Astrocyte of the cerebellum (primary cell): ENCODE measurements at places on chromosomes 1 and 21.

GRCh38 chr1:245742896-245743295 lies 588.1 kb downstream of the KIF26B start:
- peak; percentile 82 for DNase-seq

GRCh38 chr1:111275079-111275478 lies 15.6 kb upstream of the CHIA start:
- DNase-seq, result peak; percentile 66

DNA sequence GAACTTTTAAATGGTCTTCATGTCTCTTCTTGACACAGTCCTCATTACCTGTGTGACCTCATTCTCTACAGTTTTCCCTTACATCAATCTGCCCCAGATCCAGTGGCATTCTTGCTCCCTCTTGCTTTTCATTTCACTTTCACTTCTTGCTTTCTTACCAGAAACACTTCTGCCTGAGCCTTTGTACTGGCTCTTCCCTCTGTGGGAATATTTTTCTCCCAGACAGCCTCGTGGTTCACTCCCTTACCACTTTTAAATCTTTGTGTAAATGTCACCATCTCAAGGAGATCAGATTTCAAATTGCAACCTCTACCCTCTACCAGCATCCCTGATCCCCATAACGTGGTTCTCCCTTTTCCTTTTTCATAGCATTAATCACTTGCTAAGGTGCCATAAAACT lies 73.2 kb downstream of the DISC1 start:
- DNase-seq, result no peak

DNA sequence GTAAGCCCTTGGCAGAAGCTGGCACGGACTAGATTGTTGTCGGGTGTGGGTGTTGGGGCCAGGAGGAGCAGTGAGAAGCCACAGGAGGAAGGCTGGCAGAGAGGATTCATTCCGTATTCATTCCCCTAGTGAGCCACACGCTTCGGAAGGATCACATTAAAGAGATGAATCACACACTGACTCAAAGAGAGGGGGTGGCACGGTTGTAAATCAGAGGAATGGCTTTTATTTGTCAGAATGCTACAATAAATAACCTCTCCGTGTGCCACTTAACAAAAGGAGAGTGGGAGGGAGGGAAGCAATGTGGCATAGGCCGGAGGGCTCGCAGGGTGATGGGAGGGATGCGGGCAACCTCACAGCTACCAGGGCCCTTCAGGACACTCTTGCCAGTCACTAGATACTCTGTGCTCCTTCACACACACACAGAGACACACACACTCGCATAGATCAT lies 135.5 kb downstream of the HIVEP3 start:
- DNase-seq, result peak; percentile 32

GRCh38 chr21:36849461-36850105 lies 116.9 kb downstream of the HLCS start:
- no peak for DNase-seq

DNA sequence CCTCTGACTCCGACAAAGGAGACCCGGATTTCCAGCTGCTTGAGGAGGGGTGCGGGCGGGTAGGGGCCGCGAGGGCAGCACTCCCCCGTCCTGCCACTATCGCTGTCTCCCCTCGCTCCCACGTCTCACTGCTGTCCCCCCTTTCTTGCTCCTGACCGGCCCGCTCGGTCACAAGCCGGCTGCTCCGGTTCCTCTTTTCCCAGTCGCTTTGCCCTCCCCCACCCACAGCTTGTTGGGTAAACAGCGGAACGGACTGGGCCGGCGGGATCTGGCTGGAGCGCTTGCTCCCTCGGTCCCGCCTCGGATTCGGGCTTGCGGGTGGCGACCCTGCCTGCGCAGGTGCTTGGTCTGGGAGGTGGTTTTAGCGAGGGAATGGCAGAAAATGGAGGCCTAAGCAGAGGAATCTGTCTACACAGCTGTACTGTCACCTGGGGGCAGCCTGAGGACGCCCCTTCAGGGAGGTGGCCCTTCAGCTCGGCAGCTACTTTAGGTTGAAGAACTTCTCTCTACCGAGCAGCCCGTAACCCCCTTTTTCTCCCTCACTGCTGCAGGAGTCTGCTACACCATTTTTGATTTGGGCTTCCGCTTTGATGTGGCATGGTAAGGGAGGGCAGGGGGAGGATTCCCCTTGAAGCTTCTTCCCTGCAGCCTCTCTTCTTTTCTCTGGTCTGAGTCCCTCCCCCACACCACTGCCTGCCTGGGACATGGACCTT lies 645 bp downstream of the ATP6V0B start:
- no peak for DNase-seq

DNA sequence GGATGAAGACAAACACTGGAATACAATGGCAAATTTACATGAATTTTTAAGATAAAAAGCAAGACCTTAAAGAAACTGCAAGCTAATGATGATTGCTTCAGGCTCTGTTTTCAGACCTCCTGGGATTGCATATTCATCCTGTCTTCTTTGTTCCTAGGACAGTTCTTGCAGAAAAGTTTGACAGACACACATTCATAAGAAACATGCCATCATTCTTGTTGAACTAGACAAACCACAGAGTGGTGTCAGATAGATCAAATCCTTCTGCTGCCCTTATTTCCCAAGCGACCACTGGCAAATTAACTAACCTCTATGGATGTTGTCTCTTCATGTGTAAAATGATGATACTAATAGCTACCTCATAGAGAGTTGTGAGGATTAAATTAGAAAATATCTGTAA lies 181.3 kb downstream of the KCTD3 start:
- no peak for DNase-seq

DNA sequence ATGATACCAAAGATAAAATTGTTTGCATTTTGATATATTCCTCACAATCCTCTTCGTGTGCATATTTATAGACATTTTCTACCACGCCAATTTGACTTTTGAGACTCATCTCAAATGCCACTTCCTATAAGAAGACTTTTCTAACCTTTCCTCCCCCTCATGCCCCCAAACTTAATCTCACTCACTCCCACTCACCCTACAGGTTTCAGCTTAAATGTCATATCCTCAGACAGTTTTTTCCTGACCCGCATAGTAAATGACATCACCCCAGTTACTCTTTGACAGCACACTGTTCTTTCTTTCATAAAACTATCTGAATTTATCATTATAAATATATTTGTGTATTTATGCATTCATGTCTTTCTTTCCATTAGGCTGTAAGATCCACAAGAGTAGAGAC lies 29.6 kb upstream of the RGS8 start:
- no peak for DNase-seq

- no peak for DNase-seq
Observed at GRCh38 chr1:60727552-60727951, 354.8 kb upstream of the NFIA start.

GRCh38 chr1:47582891-47583608 lies 145.2 kb downstream of the FOXD2 start:
- no peak for DNase-seq

DNA sequence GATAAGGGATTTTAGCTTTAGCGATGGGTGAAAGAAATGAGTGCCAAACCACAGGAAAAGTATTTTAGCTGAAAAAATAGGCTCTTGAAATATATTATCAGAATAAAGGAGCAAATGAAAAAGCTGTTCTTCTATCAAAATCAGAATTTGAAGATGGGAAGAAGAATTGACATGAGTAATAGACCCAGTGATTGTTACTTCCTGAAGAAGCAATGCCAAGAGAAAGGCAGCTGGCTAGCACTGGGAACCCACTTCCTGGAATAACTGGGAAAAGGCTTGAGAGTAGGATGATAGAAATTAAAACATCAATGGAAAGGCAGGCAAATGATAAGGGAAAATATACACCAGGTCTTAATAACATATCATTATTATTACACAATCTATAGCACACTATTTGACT lies 29.9 kb upstream of the LYPLAL1 start:
- DNase-seq, result no peak

GRCh38 chr1:47420547-47420946 lies 4.5 kb downstream of the FOXE3 start:
- DNase-seq, result no peak

GRCh38 chr1:228166170-228166936 lies 749 bp downstream of the IBA57 start:
- DNase-seq, result peak; percentile 4

- DNase-seq, result peak; percentile 49
Observed at GRCh38 chr1:19661721-19662228, 2.9 kb upstream of the HTR6 start.

GRCh38 chr21:32958288-32959002 lies 67.3 kb upstream of the OLIG2 start:
- DNase-seq, result no peak

DNA sequence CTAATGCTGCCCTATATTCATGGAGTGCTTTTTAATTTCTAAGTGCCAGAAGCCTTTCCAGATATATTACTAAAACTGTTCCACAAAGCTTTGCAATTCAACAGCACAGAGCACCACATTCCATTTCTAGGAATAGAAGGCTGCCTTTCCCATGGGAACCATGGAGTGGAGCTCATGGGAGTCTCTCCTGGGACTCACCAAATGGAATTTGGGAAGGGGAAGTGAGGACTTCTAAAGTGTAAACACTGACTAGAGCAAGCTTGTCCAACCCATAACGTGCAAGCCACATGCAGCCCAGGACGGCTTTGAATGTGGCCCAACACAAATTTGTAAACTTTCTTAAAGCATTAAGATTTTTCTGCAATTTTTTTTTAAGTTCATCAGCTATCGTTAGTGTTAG lies 190.4 kb upstream of the TNR start:
- DNase-seq, result no peak

- DNase-seq, result no peak
Observed at GRCh38 chr1:182990413-182991144, 32.6 kb upstream of the LAMC1 start.

- no peak for DNase-seq
Observed at GRCh38 chr1:77038000-77038399, 170.7 kb downstream of the ST6GALNAC5 start.

GRCh38 chr1:83849191-83850061 lies 149.5 kb downstream of the TTLL7 start:
- no peak for DNase-seq

GRCh38 chr1:51000651-51001050 lies 30.6 kb downstream of the CDKN2C start:
- no peak for DNase-seq

- DNase-seq, result no peak
Observed at GRCh38 chr1:227728892-227729143, 6.3 kb downstream of the JMJD4 start.

GRCh38 chr1:9078752-9079500 lies 9.5 kb upstream of the SLC2A5 start:
- DNase-seq, result no peak

DNA sequence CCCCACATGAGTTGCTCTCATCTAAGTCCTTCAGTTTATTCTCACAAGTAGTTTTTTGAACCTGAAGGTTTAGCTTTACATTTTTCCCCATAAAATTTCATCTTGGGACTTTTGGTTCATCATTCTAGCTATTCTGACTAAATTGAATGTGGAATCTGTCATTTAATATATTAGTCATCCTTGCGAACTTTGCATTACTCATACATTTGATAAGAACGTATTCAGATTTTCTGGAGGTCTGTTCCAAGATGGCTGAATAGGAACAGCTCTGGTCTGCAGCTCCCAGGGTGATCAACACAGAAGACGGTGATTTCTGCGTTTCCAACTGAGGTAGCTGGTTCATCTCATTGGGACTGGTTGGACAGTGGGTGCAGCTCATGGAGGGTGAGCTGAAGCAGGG lies 59.8 kb upstream of the CSF1 start:
- DNase-seq, result no peak

- no peak for DNase-seq
Observed at GRCh38 chr1:160628799-160629263, 18.0 kb downstream of the SLAMF1 start.

GRCh38 chr21:16538405-16538804 lies 808.6 kb downstream of the USP25 start:
- no peak for DNase-seq

GRCh38 chr1:212098310-212098709 lies 62.8 kb downstream of the DTL start:
- DNase-seq, result no peak

DNA sequence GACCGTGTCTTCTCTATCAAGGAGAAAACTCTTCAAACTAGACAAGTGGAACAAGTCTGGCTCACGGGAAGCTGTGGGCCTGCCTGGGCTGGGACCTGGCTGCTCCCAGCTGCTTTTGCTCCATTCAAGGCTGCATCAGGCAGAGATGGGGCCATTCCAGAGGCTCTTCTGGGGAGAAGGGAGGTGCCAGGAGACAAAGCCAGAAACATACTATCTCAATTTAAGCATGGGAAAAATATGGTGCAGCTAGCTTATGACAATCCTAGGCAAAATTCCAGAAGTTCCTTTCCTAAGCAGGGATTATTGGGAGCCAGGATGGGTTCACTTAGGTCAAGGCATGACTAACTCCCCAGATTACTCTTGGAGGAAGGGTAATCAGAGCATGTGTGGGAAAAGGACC lies 90.8 kb upstream of the SLC2A1 start:
- DNase-seq, result no peak

DNA sequence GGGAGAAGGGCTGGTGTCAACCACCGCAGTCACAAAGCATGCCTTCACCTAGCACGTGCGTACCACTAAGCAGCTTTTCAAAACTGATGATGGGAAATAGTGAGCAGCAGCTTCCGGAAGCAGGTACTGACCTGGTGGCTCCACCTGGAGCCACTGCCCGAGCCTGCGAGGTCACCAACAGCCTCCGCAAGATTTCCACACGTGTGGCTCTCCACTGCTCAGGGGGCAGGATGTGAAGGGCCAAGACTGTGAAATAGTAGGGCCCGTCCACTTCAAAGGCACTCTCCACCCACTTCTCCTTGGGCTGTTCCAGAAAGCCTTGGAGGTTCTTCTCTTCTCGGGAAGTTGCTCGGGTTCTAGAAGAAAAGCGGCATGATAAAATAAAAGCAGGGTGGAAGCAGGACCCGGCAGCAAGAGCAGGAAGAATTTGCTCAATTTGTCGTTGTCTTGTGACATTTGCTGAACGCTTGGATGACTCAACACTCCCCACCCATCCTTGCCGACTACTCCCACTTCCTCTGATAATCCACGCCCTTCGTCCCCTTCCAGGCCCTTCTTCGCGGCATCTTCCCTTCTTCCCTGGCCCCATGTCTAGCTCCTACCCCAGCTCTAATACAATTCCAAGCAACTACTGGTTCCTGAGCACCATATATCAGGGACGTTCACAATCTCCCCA lies 124.9 kb upstream of the IFFO2 start:
- no peak for DNase-seq

DNA sequence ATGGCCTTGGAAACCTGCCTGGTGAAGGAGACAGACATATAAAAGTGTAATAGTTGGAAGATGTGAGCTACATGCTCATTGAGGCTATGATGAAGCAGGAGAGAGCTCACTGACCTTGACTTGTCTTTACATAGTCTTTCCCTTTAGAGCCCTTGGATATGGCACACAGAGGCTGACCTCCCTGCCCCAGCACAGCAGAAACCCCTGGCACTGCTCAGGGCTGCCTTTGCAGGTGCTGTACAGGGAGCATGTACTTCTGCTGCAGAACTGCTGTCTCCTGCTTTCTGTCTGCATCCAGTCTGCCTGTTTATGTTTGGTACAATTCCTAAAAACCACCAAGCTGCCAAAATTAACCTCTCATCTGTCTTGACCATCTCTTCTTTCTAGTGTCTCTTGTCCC lies 80.5 kb downstream of the C1orf21 start:
- DNase-seq, result no peak

DNA sequence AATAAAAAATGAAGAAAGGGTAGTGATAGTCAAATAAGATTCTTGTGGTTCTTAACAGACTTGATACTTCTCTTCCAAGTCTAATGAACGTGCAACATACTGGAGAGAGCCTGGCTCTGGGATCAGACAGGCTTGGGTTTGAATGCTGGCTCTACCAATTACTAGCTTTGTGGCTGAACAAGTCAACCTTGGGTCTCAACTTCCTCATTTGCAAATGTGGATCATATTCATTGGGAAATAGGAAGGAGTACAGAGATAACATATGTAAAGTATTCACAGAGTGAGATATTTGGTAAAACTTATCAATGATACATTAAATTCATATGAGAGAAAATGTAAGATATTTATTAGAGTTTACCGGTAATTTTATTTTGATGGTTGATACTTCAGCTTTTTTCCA lies 2.0 kb downstream of the EDEM3 start:
- no peak for DNase-seq
